ENCODE measurements at places on chromosomes 12 and 14.

GRCh38 chr12:31834150-31834549 lies 105.3 kb upstream of the AMN1 start:
- no peak for DNase-seq

DNA sequence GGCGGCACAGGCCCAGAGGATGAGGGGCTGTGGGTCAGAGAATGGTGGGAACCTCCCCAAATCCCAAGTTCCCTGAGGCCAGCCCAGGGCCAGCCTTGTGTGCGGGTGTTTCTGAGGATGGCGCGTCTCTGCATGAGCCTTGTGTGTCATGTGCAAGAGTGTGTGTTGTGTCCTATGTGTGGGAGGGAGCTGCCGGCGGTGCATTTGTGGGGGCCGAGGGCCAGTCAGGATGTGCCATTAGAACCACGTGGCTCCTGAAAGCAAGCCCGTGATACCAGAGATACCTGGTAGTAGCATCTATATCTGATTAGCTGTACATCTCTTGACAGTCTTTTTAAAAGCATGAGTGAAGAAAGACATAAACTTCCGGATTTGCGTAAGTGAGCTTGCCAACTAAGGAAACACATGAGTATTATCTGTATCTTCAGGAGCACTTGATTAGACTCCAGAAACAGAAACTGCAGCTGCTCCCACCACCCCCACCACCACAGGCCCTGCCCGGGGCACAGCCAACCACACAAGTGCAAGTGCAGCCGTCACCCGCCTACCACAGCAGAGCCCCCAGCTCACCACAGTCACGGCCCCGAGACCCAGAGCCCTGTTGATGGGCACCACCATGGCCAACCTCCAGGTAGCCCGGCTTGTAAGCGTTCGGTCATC lies 19.2 kb downstream of the DDX51 start:
- DNase-seq = no peak

GRCh38 chr12:94721173-94721572 lies 70.8 kb upstream of the TMCC3 start:
- no peak for DNase-seq

GRCh38 chr14:44271637-44272036 lies 235.4 kb downstream of the FSCB start:
- DNase-seq = no peak

DNA sequence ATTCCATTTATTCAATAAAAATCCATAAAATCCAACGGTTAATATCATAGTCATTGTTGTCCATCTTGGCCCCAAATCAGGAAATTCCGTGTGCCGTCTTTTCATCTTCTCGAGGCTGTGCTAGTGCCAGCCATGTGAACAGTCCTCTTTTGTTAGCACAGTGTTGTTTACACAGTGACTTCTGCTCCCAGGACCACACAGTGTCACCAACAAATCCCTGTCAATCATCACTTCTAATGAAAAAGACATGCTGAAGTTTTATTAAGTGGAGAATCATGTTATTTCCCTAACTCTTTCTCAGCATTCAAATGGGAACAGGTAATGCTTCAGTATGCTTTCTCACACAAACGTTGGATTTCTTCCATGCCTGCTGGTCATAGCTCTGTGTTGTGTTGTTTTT lies 1.9 kb upstream of the SLCO1A2 start:
- DNase-seq = no peak

- no peak for DNase-seq
These were observed 60.5 kb downstream of the NUMB start for GRCh38 chr14:73397810-73398209.

DNA sequence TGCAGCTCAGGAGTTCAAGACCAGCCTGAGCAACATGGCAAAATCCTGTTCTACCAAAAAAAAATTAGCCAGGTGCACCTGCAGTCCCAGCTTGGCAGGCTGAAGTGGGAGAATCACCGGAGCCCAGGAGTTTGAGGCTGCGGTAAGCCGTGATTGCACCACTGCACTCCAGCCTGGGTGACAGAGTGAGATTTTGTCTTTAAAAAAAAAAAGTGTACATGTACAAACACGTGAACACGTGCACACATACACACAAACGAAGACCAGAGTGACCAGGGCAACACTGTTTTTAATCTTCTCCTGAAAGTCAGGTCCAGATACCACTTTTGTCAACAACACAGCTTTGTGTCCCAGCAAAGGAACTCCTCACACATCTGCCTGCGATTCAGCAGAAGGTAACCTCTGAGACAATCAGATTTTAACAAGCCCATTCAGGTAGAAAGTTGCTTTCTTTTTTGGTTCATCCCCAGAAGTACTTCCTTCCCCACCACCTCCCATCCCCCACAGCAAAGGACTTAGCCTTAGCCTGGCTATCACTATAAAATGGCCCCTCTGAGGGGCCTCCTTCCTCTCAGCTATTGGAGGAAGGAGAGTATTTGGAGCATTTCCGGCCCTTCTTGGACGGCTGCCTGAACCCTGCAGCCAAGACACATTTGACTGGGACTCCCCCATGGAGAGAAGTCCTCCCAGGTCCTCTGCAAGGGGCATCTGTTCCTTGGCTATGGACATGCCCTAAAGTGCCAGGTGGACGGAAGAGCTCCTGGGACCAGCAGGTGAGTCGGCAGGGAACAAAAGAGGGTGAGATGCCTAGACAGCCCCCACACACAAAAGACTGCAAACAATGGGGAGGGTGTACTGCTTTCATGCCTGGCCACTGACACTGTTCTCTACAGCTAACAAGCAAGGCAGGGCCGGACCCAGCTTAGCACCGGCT lies 9.8 kb downstream of the CTDSP2 start:
- peak; percentile 68 for DNase-seq

- DNase-seq = peak; percentile 56
These were observed 853 bp downstream of the USP5 start for GRCh38 chr12:6852651-6853354.

DNA sequence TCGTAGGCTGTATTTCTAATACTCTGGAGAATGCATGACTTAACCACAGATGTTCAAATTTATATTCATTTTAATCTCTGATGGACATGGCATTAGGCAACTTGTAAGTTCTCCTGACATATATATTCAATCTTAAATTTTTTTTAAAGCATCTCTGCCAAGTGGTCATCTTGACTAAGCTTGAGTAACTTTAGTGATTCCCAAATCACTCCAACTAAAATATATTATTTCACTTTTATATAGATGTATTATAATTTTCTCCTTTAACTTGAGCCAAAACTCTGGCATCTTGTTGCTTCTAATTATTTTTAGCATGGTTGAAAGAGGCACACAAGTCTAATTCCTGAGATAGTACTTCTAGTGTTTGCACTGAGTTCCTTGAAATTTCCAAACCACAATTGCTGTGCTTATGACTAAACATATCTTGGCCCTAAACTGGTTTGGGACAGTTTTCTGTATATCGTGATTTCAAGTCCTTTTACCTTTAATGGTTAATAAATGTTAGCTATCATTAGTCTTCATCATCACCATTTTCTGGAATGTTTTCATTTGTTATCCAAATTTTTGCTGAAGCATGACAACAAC lies 8.4 kb downstream of the LRFN5 start:
- DNase-seq = no peak

DNA sequence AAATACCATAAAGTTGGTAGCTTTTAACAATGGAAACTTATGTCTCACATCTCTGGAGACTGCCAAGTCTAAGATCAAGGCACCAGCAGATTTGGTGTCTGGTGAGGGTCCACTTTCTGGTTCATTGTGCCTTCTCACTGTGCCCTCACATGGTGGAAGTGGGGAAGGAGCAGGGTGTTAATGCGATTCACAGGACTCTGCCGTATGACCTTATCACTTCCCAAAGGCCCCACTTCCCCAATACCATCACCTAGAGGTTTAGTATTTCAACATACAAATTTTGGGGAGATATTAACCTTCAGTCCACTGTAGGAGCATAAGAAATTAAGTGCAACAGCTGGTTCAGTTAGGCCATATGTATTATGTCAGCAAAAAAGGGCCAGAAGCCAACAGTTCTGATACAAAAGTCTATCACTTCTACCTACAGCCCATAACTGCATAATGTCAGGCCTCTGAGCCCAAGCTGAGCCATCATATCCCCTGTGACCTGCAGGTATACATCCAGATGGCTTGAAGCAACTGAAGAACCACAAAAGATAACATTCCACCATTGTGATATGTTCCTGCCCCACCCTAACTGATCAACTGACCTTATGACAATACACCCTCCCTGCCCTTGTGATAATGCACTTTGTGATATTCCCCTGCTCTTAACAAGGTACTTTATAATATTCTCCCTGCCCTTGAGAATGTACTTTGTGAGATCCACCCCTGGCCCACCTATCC lies 24.7 kb downstream of the DDHD1 start:
- no peak for DNase-seq

GRCh38 chr12:31584782-31585181 lies 6.2 kb downstream of the DENND5B start:
- DNase-seq = no peak

DNA sequence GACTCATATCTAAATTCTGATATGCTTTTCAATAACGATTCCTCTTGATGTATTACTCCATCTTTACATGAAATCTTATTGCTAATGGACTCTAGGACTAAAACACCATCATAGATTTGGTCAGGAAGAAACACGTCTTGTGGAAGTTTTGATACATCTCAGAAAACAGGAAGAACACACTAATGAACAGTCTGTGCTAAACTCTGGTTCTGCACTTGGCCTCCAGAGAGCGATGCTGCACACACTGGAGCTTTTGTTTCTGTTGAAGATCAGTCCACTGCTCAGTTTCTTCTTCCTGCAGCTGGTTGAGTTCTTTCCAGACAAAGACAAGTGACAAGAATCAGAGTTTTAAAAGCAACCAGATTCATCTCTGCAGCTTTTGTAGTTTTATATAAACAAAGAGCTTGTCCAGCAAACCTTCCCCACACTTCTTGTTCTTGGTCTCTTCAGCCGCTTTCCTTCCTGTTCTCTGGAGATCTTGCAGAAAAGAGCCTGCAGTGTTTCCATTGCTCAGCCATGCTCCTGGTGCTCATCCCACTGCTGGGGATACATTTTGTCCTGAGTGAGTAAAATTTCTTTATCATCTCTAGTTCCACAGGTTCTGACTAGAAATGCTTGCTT lies 229.1 kb upstream of the OR4E1 start:
- no peak for DNase-seq

- DNase-seq = peak; percentile 7
These were observed 301.9 kb downstream of the CCER1 start for GRCh38 chr12:90653040-90653439.

GRCh38 chr14:35050652-35051051 lies 4.6 kb downstream of the FAM177A1 start:
- DNase-seq = peak; percentile 21

DNA sequence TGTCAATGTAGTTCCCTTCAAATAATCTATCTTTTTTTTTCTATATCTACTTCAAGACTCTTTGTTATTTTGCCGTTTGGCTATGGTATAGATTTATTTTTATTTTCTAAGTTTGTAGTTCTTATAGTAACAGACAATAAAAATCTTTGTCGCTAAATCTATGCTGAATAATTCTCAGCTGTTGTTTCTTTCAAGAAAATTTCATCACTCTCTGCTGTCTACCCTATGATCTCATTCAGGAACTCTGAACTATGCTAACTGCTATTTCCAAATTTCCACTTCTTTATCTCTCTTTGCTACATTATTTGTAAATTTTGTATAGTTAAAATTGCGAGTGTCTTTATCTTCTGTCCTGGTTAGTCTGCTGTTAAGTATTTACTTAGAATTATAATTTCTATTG lies 353.6 kb downstream of the LRFN5 start:
- DNase-seq = no peak

DNA sequence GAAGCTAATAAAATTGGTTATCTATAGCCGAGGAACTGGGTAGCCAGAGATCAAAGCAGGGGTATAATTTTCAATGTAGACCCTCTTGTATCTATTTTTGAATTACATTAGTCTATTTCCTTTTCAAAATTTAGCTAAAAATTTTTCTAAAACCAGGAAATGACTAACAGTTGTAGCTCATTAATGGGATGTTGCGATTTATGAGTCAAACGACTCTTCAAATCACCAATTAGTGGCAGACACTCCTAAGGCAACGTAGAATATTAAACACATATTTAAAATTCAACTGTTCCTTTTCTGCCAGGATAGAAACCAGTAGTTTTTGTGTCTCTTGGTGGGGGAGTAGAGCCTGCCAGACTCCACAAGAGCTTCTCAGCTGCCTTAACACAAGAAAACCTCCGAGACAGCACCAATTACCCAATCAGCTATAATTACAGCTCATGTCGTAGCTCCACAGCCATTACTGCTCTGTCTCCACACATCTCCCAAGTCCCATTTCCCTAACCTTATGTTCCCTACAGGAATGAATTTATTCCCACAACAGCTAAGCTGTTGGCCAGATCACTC lies 26.9 kb downstream of the GCN1 start:
- no peak for DNase-seq

DNA sequence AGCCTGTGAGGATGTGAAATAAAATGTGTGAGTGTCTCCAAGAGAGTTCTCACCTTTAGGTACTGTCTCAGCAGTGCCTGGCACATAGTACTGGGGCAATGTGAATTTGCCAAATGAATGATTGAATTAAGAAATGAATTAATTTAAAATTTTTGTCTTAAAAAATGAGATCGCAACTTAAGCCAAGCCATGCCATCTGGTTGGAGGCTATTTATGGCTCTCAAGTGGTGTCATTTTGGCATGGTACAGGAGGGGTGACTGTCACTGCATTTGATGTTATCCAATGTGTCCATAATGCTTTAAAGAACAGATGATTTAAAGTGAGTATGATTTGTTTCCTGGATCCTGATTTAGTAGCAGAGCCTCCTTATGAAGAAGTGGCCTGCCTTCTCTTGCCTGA lies 80.3 kb downstream of the SRGAP1 start:
- DNase-seq = no peak

DNA sequence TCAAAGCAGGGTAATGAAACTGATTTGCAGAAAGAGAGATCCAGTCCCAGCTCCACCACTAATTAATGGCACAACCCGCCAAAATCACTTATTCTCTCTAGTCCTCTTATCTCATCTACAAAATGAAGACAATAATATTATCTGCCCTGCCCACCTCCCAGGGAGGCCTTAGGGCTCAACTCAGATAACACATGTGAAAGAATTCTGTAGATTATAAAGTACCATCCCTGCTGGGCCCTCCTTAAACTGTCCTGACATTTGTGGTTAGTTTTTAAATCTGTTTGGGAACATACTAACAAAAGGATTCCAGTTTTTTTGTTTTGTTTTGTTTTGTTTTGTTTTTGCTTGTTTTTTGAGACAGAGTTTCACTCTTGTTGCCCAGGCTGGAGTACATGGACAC lies 7.3 kb downstream of the POMT2 start:
- DNase-seq = no peak

- DNase-seq = no peak
These were observed 11.2 kb upstream of the PDE1B start for GRCh38 chr12:54538136-54538700.

DNA sequence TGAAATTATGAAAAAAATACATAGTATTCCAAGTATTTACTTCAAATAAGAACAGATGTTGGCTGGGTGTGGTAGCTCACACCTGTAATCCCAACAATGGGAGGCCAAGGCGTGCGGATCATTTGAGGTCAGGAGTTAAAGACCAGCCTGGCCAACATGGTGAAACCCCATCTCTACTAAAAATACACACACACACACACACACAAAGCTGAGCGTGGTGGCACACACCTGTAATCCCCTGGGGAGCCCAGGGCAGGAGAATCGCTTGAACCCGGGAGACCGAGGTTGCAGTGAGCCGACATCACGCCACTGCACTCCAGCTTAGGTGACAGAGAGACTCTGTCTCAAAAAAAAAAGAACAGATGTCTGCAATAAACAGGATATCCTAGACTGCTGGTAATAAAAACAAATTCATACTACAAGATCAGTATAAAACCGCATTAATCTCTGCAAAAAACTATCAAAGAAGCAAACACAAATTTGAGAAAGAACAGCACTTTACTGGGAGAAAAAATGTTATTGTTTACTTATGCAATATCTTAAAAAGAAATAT lies 23.8 kb downstream of the EEA1 start:
- no peak for DNase-seq

GRCh38 chr14:89485264-89485663 lies 68.2 kb upstream of the FOXN3 start:
- no peak for DNase-seq
